ENCODE measurements at places on chromosomes 12 and 14. TPM values are rescaled to one million over a fixed set of nuclear protein-coding genes. Genes with fewer than 3 reads are reported as not detected.

DNA sequence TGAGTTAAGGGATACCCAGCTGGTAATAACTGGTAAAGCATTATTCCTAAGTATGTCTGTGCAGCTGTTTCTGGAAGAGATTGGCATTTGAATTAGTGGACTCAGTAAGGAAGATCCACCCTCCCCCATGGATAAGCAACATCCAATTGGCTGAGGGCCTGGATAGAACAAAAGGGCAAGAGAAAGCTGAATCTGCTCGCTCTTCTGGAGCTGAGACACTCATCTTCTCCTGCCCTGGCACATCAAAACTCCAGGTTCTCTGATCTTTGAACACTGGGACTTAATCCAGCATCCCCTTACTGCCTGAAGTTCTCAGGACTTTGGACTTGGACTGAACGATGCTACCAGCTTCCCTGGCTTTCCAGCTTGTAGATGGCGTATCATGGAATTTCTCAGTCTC, 63.1 kb upstream of the CNOT2 start:
- DNase-seq = no peak

GRCh38 chr12:85996280-85996679, 122.2 kb downstream of the NTS start:
- DNase-seq = no peak

The CDKL1 gene
- 0.81 TPM for total RNA-seq

The ABCD4 gene
- total RNA-seq = 39.7 TPM

DNA sequence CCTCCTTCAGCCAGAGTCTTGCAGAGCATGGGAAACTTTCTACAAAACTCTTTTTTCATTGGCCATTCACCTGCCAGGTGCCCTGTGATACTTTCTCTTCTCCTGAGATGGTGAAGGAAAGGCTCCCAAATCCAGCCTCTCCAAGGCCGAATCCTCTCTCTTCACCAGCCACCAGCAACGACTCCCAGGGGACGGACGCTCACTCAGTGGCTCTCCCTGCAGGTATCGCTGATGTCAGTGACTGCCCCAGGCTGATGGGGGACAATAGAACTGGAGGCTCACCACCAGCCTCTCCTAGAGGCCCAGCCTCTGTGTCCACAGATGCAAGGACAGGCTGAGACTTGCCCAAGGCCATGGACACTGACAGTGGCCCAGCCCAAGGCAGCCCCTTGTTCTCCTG, 204.1 kb downstream of the BCL11B start:
- no peak for DNase-seq

The CEP170B gene
- 22.9 TPM for total RNA-seq

The ACSS3 gene
- total RNA-seq = 47.4 TPM

- DNase-seq = no peak
Observed at GRCh38 chr12:5808981-5809380, 136.1 kb downstream of the ANO2 start.

GRCh38 chr14:76986231-76986565, 42.3 kb downstream of the IRF2BPL start:
- DNase-seq = no peak

GRCh38 chr14:75439989-75440388, 12.2 kb downstream of the JDP2 start:
- no peak for DNase-seq

DNA sequence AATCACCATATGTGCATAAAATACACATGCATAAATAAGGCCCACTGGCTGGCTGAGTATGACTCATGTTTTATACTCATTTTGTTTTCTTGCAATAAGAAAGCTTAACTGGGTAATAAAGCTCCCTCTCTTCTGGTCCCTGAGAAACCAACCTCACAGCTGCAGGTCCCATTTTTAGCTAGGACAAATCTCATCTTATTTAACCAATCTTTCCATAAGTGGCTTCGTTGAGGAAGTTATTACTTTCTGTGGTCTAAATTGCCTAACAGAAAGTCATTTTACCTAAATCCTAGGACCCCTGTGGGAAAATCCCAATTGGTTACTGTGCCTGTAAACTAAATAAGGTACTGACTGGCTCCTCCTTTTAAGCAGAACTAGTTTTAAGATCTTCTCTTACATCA, 232.8 kb upstream of the FBXO33 start:
- no peak for DNase-seq

DNA sequence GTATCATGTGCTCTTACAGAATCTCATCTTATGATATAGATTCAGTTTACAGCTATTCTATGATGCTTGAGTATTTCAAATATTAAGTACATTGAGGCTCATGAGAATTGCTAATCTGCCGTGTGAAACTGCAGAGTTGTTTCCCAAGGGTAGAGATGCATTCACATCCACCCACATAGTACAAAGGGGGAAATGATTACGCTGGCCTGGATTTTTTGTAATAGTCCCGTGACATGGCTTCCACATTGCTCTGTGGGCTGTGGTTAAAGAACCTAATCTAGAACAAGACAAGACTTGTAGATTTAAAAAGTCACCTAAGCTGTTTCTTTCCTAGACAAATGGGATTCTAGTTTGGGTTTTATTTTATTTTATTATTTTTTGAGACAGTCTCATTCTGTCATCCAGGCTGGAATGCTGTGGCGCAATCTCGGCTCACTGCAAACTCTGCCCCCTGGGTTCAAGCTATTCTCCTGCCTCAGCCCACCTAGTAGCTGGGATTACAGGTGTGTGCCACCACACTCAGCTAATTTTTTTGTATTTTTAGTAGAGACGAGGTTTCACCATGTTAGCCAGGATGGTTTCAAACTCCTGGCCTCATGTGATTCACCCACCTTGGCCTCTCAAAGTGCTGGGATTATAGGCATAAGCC, 13.0 kb upstream of the RIOX1 start:
- no peak for DNase-seq

DNA sequence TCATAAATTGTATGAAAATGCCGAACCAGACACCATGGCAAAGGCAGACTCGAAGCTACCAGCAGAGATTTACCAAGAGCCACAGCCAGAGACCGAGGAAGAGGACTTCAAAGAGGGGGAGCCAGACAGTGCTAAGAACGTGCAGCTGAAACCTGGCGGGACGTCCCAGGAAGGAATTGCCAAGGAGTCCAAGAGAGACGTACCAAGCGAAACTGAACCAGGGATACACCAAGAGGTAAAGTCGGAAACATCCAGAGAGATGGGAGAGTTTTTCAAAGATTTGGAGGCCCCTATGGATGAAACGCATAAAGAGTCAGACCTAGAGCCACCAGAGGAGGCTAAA, 294 bp downstream of the SAMD15 start:
- DNase-seq = no peak

The KRT73 gene
- not detected for total RNA-seq

GRCh38 chr12:93712200-93712599, 35.0 kb downstream of the CRADD start:
- no peak for DNase-seq

The BDKRB1 gene
- not detected for total RNA-seq

DNA sequence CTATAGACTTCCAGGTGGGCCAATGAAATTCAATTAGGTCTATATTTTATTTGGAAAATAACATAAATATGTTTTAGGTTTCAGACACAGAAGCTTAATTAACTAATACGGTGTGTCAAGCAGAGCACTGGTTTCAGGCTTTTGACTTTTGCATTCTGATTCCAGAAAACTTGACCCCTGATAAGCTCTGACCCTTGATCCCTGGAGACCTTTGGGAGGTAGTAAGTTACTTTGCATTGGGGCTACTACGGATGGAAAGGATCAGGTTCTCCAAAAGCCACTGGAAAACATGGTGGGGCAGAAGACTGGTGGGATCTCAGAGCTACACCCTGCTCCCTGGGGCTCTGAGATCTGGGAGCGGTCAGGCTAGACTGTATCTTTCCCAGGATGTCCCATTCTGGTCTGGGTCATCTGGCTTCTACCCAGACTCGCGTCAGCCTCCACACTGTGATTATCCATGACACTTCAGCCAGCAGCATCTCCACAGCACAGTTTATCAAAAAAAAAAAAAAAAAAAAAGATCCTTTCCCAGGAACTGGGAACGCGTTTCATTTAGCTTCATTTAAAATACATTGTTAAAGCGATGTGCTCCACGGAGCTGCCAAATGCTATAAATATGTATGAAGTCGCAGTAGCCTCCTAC, 17.8 kb upstream of the EMP1 start:
- DNase-seq = no peak

DNA sequence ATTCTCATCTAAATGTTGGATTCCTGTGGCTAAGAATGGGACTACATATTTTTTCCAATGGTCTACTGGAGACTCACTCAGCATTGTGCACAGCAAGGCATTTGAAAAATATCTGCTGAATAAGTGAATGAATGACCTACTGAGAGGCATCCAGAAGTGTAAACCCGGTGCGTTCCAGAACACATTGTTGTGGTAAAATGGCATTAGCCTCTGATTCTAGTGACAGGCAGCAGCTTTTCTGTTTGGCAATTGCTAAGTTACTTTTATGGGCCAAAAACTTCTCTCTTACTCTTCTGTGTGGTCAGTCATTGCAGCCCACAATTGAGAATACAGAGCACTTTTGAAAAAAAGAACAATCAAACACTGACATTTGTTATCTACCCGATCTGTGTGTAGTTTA, 36.5 kb downstream of the WIF1 start:
- DNase-seq = no peak

DNA sequence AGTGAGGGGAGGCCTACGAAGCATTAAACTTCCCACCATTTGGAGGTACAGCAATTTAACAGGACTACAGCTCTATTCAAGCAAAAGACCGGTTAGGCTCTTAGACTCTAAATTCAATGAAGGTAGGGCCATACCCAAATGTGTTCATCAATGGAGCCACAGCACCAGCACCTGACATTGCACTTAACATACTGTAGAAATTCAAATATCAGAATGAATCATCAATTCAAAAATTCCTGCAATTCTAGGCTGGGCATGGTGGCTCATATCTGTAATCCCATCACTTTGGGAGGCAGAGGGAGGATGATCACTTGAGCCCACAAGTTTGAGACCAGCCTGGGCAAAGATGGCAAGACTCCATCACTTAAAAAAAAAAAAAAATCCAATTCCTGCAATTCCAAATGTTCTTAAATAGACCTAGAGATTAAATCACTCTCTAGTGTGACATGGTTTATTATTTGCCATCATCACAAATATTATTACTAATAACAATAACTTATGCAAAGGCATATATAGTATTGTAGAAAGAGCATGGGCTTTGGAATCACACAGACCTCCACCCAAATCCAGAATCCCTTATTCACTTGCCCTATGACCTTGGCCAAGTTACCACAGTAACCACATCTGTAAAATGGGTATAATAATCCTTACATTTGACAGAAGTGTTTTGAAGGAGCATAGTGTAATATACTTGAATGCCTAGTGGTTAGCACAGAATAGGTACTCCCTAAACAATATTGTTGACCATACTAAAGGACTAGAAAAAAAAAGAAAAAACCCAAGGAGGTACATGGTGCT, 59.4 kb downstream of the CIT start:
- DNase-seq = no peak

GRCh38 chr14:35958499-35958898, 132.4 kb downstream of the BRMS1L start:
- no peak for DNase-seq

GRCh38 chr12:89325495-89325894, 26.8 kb downstream of the DUSP6 start:
- DNase-seq = no peak

DNA sequence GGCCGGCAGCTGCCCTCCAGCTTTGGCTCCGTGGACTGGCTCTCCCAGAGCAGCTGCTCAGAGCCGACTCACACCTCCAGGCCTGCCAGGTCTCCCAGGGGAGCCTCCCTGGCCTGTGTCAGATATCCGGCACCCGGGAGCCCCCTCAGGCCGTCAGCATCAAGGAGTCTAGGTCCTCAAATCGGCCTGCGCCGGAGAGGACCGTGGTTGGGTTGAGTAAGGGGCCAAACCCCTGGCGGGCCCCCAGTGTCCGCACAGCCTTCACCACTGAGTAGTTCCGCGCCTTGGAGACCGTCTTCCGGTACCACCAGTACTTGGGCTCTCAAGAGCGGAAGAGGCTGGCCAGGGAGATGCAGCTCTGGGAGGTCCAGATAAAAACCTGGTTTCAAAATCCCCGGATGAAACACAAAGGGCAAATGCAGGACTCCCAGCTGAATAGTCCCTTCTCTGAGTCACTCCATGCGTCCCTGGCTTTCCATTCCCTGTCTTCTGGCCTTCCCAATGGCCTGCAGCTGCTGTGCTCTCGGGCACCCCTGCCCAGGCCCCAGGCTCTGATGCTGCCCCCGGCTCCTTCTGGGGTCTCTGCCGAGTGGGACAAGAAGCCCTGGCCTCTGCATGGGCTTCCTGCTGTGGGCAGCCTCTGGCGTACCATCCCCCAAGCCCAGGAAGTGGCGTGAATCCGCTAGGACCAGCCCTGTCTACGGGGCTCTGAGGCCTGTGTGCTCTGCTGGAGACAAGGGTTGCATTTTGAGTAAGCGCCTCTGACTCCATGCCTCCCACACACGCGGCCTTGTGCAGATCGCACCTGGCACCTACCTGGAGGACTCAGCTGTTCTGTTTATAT, 245.1 kb upstream of the ATXN7L3B start:
- DNase-seq = no peak

DNA sequence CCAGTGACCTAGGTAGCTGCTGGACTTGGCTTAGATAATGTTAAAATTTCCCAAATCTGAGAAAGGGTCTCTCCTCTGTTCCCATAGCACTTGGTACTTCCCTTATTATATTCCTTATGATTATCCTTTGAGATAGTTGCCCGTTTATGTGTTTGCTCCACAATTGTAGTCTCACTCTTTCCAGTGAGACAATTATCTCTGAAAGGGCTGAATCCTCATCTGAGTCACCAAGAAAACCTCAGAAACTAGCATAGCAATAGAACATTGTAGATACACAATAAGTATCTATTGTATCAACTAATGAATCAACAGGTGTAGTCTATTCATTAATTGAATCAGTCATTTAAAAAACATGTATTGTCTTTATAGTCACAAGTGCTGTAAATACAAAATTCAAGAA, 119.1 kb upstream of the FAR2 start:
- DNase-seq = no peak

The CIT gene
- total RNA-seq = 1.8 TPM

GRCh38 chr12:95390192-95390591, 83.8 kb upstream of the METAP2 start:
- no peak for DNase-seq

The FSCB gene
- total RNA-seq = not detected

DNA sequence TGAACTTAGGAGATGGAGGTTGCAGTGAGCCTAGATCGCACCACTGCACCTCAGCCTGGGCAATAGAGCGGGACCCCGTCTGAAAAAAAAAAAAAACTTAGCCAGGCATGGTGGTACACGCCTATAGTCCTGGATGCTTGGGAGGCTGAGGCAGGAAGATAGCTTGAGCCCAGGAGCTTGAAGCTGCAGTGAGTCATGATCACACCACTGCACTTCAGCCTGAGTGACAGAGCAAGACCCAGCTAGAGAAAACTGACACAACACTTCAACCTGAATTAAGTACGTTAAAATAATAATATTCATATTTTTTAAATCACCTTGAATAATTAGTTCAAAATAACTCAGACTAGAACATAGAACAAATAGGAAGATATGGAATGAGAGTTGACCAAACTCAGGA, 5.7 kb upstream of the CATSPERB start:
- DNase-seq = no peak

The NFATC4 gene
- 1.4 TPM for total RNA-seq

DNA sequence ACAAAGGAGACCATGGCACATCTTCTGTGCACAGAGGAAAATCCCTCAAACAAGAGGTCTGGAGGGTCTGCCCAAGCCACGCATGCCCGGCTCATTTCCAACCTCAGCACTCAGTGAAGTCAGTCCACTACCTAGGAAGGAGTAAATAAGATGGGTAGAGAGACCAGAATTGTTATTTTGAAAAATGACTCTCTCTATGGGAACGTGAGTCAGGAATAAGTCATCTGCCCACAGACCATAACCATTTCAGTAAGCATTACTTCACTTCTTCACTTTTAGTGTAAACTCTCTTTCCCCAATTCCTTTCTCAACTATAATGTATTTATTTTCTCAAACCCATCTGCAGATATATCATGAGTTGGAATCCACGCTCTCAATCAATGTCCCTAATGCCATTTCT, 1039.9 kb upstream of the USP15 start:
- DNase-seq = no peak
